ENCODE measurements at places on chromosomes 1 and 21.

DNA sequence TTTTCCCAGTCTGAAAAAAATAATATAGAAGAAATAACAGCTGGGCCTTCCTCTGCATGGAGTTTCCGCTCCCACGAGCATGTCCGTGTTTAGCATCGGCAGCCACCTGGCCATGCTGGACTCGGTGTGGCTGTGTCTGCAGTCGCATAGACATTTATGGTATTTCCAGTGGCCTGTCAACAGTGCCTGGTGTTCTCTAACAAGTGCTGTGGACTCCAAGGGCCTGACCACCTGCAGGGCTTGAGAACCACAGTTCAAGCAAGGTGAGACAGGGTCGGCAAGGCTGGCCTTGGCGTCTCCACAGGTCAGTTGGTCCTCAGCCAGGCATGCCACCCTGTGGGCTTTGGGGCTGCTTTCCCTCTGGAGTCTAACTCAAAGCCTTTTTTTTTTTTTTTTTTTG, 124.8 kb downstream of the PGBD5 start:
- DNase-seq: no peak

GRCh38 chr1:1020000-1020404, at the start of gene AGRN:
TSS of gene AGRN (plus strand) at chr1:1020120. CDS start at chr1:1020173, 53 bp downstream.
- DNase-seq: no peak

DNA sequence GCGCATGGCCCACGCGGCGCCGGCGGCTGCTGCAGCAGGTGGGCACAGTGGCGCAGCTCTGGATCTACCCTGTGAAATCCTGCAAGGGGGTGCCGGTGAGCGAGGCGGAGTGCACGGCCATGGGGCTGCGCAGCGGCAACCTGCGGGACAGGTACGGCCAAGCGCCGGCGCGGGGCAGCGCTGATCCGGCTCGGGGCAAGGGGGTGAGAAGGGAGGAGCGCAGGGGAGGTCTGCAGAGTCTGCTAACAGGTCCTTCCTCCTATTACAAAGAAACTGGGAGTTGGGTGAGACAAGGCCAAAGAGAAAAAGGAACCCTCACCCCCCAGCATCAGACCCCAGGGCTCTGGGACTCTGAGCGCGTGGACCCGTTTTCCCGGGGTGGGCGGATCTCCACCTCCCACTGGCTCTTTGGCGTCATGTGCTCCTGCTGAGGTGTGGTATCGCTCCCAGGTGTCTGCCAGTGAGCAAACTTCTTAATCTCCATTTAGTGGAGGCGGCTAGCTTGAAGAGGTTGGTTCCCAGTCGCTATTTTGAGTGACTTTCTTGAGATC, 431 bp downstream of the MTARC1 start:
- no peak for DNase-seq

DNA sequence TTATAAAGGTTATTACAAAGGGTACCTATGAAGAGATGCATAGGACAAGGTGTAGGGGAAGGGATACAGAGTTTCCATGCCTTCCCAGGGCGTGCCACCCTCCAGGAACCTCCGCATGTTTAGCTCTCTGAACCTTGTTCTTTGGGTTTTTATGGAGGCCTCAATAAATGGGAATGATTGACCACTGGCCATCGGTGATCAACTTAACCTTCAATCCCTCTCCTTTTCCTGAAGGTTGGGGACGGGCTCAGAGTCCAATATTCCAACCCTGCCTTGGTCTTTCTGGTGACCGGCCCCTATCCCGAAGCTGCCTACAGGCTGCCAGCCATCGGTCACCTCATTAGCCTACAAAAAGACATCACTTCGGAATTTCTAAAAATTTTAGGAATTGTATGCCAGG, 11.7 kb downstream of the CD244 start:
- no peak for DNase-seq

DNA sequence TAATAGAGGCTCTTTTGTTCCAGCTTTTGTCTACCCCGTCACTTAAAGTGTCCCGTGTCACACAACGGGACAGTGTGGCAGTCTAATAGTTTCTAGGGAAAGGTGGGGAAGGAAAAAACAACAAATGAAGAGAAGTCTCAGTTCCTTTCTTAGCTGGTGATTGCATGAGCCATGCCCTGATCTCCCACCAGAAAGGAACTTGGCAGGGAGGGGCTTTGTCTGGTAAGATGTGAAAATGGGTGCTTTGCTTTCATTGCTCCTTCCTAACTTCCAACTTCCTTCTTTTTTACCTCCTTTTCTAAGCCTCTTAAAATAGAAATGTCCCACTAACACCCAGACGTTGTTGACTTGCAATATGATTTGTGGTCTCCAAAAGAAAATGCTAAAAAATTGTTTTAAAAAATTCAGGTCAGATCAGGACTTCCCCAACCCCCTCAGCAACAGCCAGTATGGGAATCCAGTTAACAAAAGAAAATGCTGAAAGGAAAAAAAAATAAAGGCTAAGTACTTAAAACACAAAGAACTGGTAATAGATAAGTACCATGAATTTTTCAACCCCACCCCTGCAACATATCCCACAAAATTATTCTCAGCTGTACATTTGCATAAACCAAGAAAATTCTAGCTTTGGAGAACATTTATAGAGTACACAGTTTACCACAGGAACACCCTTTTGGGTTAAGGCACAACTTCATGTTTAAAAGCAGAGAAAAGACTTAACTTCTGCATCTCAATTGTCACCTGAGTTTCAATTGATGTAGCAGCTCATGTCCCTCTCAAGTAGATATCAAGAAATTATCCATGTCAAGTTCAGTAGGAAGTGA, 106.2 kb downstream of the NIBAN1 start:
- DNase-seq: no peak

DNA sequence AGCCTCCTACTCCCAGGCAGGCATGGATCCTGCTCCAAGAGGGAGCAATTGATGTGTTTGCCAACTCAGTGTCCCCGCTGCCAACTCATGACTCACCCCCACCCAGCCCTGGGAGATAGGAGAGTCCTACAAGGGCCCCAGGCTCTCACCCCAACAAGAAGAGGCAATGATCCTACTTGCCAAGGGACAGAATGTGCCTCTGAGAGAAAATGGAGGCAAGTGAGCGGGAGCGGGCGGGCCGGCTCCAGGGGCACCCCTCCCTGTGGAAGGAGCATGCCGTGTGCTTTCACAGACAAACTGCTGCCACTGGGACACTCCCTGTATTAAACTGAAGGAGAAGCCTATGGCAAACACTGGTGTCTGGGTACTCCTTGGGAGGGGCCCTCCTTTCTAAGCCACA, 16.7 kb downstream of the PKP1 start:
- peak; percentile 25 for DNase-seq

GRCh38 chr1:185501099-185501498, 184.1 kb upstream of the IVNS1ABP start:
- DNase-seq: no peak

GRCh38 chr1:200107004-200107470, 79.5 kb downstream of the NR5A2 start:
- peak; percentile 23 for DNase-seq

DNA sequence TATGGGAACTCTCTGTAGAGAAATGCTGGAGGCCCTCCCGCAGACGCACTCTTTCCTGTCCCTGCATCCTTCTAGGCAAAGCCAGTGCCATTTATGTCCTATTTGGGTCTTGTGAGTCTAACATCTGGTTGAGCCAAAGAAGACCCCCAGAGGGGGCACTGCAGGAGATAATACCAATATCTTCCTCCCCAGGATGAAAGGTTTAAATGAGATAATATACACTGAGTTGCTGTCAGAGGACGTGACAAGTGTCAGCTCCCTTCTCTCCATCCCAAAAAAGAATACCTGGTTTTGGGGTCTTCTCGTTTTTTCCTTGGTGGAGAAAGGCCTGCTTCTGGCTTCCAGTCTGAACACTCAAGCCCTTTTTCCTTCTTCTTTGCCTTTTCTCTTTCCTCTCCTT, 7.6 kb downstream of the TCEA3 start:
- no peak for DNase-seq

DNA sequence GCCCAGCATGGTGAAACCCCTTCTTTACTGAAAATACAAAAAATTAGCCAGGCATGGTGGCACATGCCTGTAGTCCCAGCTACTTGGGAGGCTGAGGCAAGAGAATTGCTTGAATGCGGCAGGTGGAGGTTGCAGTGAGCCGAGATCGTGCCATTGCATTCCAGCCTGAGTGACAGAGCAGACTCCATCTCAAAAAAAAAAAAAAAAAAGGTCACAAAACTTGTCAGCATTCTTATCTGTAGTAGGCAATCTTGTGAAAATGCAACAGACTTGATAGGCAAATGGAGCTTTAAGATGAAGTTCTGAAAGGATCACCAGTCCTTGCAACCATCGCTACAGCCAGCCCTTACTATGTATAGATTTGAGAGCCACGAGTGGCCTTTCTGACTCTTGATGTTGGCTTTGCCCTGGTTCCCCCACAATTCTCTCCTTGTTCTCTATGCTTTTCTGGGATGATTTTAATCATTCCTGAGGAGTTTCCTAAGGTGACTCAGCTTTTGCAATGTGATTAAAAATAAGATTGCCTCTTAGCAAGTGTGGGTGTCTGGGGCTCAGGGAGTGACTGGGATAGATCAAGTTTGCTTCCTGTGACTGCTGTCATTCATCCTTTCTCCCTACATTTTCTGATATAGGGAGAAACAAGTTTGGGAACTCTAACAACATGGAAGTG, 7.1 kb upstream of the MAP1LC3C start:
- DNase-seq: no peak

DNA sequence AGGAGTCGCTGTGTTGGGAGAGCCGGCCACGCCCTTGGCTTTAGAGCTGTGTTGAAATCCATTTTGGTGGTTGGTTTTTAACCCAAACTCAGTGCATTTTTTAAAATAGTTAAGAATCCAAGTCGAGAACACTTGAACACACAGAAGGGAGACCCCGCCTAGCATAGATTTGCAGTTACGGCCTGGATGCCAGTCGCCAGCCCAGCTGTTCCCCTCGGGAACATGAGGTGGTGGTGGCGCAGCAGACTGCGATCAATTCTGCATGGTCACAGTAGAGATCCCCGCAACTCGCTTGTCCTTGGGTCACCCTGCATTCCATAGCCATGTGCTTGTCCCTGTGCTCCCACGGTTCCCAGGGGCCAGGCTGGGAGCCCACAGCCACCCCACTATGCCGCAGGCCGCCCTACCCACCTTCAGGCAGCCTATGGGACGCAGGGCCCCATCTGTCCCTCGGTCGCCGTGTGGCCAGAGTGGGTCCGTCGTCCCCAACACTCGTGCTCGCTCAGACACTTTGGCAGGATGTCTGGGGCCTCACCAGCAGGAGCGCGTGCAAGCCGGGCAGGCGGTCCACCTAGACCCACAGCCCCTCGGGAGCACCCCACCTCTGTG, 4.7 kb downstream of the C1orf35 start:
- DNase-seq: no peak

Data from fibroblast of lung (primary cell).